ENCODE measurements at places on chromosomes 3 and 15. TPM values are rescaled to one million over a fixed set of nuclear protein-coding genes. Genes with fewer than 3 reads are reported as not detected.
A peak's percentile ranks its signal among the peaks of the same experiment; 100 is the strongest.

- peak; percentile 52 for DNase-seq
Measured at GRCh38 chr3:168865022-168865551, 769.4 kb upstream of the GOLIM4 start.

DNA sequence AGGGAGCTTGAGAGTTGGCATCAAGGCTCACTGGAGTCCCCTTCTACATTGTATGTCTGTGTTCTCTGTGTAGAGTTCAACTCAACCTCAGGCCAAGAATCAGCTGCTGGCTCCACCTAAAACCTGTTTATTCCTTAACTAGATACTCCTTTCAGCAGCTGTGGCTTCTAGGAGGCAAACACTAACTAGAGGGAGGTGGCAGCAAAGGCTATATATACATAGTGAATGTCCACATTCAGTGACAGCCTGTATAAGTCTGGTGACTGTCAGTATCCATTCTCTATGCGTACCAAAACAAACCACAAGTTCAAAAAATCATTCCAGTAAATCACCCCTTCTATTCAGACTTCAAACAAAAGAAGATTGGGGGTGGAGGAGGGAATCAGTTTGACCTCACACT is 184.3 kb downstream of the CDIN1 start:
- DNase-seq, result no peak

DNA sequence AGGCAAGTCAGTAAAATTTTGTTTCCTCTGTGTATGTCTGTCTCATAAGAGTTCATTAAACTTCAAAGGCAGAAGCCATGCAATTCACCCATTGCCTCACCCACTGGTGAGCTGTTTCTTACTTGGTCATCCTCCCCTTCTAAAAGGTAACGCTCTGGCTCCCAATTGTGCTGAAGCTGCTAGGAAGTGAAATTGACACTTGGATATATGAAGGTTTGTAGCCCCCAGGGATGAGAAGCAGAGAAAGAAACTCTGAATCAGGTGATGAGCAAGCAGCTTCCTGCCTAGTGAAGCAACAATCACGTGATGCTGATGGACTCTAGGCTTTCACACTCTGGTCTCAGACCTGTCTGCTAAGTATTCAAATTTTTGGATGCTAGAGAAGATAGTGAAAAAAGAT is 70.7 kb downstream of the CD200R1L start:
- peak; percentile 56 for DNase-seq

DNA sequence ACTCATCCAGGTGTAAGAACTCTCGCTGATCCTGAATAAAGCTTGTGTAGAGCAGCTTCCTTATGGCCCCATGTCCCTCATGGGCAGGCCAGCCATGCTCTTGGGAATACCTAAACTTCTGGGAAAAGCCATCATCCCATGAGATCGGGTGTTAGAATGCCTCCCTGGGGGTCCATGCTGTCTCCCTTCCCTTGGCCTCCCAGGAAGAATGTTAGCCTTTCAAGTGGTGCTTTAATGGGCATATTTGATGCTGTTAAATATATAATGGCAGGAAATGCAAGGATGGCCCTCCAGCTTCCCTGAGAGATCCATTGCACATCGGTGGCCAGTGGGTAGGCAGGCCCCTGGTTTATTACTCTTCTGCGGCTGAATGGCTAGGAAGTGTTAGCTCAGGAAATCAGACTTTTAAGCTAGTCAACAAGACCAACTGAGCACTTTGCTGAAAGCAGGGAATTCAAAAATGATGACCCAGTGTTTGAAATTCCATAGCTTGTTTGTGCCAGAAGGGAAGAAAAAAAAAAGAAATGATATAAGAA is 60.5 kb upstream of the LRTM1 start:
- no peak for DNase-seq

DNA sequence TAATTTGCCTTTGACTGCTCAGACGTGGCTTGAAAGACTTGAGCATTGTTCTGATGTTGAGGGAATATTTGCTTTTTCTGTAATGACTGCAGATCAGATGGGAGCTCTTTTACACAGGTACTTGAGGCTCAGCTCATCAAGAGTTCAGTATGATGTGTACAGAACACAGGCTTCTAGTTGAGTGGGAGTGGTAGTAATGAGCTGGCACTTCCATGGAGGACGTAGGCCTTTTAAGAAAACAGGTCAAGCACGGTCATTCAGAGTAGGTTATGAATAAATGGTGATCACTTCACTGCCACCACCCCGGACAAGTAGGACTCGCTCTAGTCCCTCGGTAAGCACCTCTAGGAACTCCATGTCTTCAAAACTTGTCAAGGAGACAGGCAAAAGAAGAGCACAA is 8.8 kb downstream of the EMC4 start:
- no peak for DNase-seq

DNA sequence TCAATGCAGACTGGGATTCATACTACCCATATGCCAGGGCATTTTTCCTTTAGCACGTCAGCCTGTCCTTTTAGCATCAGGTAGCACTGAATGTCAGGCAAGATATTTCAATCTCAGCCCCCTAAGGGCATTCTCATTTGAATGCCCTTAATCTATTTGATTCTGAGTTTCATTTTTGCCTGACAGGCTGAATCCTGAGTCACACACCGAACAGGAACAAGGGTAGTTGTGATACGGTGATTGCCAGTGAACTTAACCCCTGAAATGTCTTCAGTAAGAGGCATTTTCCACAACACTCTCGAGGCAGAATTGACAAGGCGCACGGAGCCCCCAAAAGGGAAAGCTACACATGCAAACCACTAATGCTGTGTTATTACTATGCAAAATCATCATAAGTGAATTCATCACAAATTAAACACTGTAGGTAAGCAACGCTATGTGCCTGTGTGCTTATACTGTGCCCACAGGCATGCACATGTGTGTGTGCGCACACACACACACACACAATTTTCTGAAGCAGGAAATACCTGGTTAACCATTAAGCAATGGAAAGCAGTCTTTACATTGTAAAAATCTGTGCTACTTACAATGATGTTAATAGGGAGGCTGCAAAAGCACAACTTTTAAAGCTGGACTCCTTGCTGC is 130.4 kb downstream of the ZNF385D start:
- peak; percentile 10 for DNase-seq

DNA sequence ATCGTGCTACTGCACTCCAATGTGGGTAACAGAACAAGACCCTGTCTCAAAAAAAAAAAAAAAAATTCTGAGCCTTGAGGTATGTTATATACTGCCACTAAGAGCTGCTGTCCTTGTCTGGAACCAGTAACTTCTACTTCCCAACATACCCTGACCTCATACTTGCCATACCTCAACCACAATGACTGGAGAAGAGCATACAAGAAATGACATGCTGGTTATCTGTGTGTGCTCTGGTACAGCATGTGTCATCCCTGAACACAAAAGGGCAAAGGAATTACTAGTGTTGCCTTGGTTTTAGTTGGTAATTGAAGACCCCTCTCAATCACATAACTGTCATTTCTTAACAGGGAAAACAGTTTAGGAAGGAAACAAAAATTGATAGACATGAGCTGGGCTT is 54.5 kb downstream of the MRPS25 start:
- no peak for DNase-seq

GRCh38 chr15:96695426-96695825 is 364.9 kb downstream of the NR2F2 start:
- DNase-seq, result no peak

GRCh38 chr3:189419038-189419437 is 212.2 kb upstream of the TP63 start:
- DNase-seq, result no peak

- DNase-seq, result peak; percentile 52
Measured at GRCh38 chr15:75030023-75030413, 6.6 kb downstream of the PPCDC start.

GRCh38 chr3:79027593-79027992 is 740.2 kb downstream of the ROBO1 start:
- no peak for DNase-seq

- no peak for DNase-seq
Measured at GRCh38 chr15:28023422-28023821, 75.7 kb downstream of the OCA2 start.

GRCh38 chr3:174439331-174440252 is 419.5 kb upstream of the NAALADL2 start:
- peak; percentile 88 for DNase-seq

GRCh38 chr3:98404010-98404409 is 13.5 kb downstream of the OR5K3 start:
- DNase-seq, result no peak

GRCh38 chr3:48934333-48934991 is 15.8 kb downstream of the ARIH2 start:
- DNase-seq, result no peak

- no peak for DNase-seq
Measured at GRCh38 chr15:36491912-36492311, 87.5 kb upstream of the CDIN1 start.

- DNase-seq, result no peak
Measured at GRCh38 chr15:45224621-45225217, 27.3 kb upstream of the SLC28A2 start.

- DNase-seq, result no peak
Measured at GRCh38 chr3:195040094-195040493, 230.9 kb downstream of the XXYLT1 start.

DNA sequence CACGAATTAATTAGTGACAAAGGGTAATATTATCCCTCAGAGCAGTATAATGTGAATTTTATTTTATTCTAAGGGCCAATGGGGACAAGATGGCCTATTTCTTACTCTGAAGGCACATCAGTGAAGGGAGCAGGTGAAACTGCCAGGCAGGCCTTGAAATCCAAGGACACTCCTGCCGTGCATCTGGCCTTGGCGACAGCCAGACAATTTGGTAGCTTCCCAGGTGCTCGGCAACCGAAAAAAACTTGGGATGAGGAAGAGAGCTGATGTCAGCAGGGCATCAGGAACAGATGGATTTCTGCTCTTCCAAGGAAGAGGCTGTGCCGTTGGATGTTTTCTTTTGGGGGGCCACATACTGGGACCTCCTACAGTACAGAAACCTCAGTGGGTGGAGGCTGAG is 83.2 kb upstream of the ADAMTSL3 start:
- DNase-seq, result no peak

DNA sequence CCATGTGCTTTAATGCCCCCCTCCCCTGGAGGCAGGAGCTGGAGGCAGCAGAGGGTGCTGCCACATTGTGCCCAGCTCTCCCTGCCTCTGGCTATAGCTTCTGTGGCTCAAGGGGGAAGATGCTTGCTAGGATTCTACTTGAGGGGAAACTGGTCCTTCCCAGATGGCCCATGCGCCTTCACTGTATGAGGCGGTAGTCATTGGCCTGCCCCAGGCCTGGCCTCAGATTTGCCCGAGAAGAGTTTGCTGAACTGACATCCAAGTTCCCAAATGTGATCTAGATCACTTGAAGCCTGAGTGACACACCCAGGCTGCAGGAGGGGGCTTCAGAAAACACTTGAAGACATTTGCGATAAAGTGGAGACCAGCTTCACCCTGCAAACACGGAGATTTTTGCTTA is 4.1 kb downstream of the SYNM start:
- no peak for DNase-seq

GRCh38 chr3:14456794-14457193 is 54.4 kb downstream of the SLC6A6 start:
- no peak for DNase-seq

- no peak for DNase-seq
Measured at GRCh38 chr3:118970819-118971218, 63.8 kb downstream of the IGSF11 start.

GRCh38 chr3:98807011-98807410 is 43.9 kb downstream of the ST3GAL6 start:
- no peak for DNase-seq

The CDCP1 gene
- 23.8 TPM for total RNA-seq

The CCDC66 gene
- 8.1 TPM for total RNA-seq

The KCNMB2 gene
- not detected for total RNA-seq

The CCRL2 gene
- total RNA-seq, result 3.7 TPM

The LRTM1 gene
- total RNA-seq, result not detected

The GOLGA8N gene
- 0.80 TPM for total RNA-seq

The SERINC4 gene
- 0.13 TPM for total RNA-seq

The CHRNA7 gene
- total RNA-seq, result 2.0 TPM

The TMEM266 gene
- 0.08 TPM for total RNA-seq

The NR1I2 gene
- total RNA-seq, result 0.03 TPM

The MB21D2 gene
- total RNA-seq, result 16.1 TPM

The EBLN2 gene
- total RNA-seq, result 1.6 TPM

The CHST13 gene
- total RNA-seq, result not detected

The GP9 gene
- not detected for total RNA-seq

The SAXO2 gene
- 0.35 TPM for total RNA-seq

The CFAP91 gene
- not detected for total RNA-seq

The PLSCR5 gene
- total RNA-seq, result not detected

The SCAMP5 gene
- 1.8 TPM for total RNA-seq

The CASR gene
- total RNA-seq, result not detected

The GLCE gene
- total RNA-seq, result 18.6 TPM
